HS-5 (cell line): ENCODE measurements at places on chromosomes 7 and 10.

- DNase-seq, result no peak
Measured at GRCh38 chr7:127976056-127976737, 55.0 kb downstream of the LRRC4 start.

DNA sequence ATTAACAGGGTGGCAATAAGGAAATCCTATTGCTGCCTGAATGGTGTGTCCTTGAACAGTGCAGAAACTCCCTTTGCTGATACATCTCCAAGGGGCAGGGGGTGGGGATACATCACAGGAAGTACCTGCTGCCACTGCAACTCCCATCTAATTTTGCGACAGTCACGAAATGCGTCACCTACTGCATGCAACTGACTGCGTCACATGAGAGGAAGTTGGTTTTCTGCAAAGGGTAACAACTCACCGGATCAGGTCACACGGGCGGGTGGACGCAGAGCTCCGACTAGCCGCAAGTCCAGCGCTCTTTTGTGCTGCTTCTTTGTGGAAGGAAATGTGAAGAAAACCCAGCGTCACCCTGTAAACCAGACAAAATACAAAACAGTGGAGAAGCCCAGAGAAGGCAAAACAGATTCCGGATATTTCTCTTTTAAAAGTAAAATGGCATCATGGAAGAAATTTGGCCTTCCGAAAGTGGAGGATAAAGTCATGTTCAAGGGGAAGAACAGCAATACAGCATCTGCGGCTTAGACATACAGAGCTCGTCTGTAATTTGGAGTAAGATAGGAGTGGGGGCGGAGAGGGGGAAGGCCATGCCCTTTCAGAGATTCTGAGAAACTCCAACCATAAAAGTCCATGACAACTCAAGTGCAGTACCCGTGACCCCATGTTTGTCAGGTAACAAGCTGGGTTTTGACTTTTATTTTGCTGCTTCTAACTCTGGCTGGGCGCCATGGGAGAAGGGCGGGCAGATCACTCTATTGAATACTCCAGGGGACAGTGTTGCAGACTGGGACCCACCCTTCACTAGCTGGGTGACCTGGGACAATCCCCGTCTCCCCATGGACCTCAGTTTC lies 32.3 kb upstream of the PLEKHS1 start:
- no peak for DNase-seq

- no peak for DNase-seq
Measured at GRCh38 chr7:17951742-17952254, 11.5 kb upstream of the SNX13 start.

GRCh38 chr10:3785851-3786271 lies 852 bp upstream of the KLF6 start:
- no peak for DNase-seq

DNA sequence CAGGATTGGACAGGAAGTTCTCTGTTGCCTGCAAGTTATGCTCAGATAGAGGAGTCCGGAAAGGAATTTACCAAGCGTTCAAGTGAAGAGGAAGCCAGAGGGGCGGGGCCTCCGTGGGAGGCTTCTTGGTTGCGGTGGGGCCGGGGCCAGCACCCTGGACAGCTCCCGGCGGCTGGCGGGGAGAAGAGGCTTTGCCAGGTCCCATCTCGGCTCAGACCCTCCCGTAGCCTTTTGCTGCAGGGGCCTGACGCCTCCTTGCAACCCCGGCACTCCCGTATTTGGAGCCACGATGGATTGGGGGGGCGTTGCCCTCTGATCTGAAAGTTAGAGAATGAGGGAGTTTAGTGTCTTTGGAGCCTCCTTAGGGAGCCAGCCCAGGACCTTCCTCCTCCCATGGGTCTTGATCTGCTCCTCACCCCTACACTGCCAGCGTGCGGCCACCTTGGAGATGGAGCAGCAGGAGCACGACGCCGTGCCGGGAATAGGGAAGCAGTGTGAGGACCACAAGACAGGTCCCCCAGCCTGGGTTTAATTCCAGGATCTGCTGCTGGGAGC lies 3.1 kb upstream of the SLC18A3 start:
- DNase-seq, result no peak

DNA sequence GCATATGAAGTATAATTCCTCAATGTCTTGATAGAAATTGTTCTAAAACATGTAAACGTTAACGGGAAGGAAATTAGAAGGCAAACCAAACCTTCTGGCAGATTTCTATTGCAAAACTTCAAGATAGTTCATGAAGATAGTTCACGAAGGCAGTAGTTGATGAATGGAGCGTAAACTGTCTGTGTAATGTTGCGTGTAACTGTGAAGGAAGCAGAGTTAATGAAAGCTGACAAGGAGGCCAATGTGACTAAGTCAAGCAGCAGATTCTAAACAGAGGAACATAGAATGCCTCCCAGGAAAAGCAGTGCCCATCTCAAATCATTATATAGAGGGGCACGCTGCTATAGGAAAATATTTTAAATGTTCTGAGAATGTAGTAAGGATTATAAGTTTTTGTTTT lies 659.7 kb upstream of the IGFBP3 start:
- no peak for DNase-seq

- DNase-seq, result no peak
Measured at GRCh38 chr10:72164617-72165016, 51.2 kb upstream of the ANAPC16 start.

DNA sequence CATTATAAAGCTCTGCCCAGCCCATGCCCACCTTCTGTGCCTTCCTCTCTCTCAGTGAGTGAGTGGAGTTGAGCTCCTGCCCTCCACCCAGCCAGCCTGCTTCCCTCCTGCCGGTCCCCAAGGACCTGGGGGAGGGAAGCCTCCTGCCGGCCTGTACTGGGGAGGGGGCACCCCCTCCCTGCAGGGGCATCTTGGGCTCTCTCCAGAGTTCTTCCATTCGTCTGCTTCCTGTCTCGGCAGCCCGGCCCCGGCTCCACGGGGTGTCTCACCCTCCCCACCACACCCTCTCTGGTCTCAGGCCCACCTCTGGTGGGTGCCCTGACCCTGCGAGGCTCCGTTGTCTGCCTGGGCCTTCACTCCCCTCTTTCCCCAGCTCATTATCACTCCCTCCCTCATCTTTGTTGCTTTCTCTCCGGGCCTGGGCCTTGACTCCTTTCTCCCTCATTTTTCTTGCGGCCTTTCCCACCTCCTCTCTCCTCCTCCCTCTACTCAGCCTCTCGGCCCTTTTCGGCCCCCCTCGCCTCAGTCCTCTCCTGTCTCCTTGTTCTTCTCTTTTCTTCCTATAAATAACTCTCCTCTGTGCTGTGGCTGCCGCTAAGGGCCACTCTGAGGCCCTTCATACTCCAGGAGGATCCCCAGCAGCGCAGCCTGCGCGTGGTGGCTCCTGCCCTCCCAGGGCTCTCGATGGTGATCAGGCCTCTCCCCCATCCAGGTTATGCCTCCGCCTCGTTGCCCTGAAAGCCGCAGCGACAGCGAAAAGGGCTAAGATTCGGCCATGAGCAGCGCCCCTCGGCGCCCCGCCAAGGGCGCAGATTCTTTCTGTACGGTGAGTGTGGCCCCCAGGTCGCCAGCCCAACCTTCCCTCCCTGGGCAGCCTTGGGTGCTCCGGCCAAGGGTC lies 2.1 kb downstream of the SLC4A2 start:
- no peak for DNase-seq

DNA sequence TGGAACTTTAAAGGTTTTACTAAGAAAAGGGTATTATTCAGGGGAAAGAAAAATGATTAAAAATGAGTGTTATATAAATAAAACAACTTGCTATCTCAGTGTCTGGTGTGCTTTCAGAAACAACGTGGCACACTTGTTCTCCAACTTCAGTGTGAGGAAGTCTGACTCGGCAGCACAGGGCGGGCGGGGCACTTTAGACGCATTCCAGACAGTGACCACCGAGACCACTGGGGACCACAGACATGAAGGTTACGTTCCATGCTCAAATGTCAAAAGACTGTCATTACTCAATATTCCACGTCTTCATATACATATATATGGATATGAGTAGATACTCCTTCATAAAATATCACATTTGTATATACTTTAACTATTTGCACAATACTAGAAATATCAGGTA lies 87.0 kb downstream of the LARP4B start:
- DNase-seq, result no peak

GRCh38 chr7:31938650-31939049 lies 131.6 kb downstream of the PDE1C start:
- peak; percentile 77 for DNase-seq

DNA sequence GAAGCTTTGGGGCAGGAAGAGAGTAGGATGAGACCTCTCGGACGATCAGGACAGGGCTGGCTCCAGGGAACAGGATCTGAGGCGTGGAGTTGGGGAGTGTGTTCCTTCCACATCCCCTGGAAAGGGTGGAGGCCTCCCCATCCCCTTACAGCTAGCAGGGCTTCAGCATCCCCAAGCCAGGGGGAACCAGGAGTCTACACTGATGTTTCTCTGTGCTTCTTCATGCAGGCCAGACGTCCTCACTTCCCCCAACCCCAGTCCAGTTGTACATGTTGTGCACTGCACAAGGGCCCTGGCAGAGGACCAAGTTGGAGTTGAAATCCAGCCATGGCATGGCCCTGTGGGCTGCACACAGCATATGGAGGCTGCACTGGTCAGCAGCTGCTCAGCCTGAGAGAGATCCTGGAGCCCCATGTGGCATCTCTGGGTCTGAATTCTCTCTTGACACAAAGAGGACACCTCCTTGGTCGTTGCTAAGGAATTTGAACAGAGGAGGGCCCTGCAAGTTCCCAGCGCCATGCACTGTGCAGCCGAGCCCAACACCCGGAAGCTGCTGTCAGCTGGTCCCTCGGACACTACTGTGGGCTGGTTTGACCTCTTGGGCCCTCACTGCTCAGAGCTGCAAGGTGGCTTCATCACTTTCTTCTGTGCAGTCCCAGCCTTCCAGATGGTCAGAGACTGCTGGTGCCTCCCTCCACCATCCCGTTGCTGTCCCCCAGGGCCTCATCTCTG lies 181.1 kb downstream of the DNAJB6 start:
- DNase-seq, result no peak

DNA sequence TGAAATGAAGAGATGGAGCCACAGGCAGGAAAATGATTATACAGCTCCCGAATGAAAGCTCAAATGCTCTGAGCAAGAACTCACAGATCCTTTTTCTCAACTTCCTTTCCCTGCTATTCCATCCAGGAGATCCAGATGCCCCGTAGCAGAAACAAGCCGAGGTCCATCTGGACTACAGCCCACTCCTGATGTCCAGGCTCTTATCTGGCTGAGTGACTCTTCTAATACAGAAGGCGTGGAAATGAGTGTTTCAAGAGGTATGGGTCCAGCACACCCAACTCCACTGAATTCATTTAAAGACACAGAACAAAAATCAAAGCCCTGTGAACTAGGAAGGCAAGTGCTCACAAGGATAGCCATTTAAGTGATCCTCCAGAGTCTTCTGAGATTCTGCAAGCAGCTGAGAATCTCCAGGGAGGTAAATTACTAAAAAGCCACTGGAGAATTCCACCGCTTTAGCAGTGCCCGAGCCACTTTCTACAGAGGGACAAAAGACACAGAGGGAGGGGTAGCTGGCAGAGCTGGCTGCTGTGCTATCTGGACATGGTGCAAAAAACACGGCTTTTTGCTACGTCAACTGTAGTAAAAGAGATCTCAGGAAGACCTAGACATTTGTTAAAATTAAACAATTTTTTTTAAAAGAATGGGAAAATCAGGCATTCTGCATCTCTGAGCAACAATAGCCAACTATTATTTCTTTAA lies 24.5 kb downstream of the FAM171A1 start:
- DNase-seq, result no peak
